ENCODE measurements at places on chromosomes 1 and 21.

DNA sequence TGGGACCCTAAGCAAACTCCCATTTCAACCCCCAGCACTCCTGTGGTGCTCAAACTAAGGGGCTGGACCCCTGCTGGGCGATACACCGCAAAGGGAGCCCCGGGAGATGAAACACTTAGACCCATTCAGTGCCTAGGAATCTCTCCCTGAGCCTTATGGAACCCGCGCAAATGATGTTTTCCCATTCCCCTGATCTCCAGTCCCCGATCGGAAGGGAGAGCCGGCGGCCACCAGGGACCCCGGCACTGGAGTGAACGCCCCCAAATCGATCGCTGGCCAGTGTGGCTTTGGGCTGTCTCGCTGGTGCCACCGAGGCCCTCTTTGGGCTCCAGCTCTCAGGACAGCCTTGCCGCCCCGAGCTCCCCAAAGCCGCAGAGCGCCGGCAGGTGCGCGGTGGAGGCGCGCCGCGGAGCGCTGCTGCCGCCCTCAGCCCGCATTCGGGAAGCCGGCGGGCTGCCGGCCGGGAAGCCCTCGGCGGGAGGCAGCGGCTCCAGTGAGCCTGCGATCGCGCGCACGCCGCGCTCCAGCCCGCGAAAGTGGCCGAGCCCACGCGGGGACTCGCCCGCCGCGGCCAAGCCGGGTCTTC is 1.1 kb downstream of the PLXNA2 start:
- DNase-seq, result no peak

DNA sequence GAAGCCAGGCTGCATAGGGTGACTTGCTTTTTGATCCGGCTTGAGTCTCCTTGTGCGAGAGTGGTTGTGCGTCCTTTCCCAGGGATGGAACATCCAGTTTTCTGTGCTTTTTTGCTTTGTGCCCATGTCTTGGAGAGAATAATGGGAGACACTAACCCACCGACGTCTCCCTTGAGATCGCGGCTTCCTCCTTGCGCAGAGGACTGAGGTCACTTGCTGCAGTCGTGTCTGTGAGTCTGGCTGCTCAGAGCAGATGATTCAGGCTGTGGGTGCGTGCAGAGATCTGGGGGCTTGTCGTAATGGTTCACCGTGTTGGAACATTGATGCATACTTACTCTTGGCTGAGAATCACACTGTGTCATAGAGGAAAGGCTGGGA is 164.5 kb upstream of the CACNA1E start:
- no peak for DNase-seq

DNA sequence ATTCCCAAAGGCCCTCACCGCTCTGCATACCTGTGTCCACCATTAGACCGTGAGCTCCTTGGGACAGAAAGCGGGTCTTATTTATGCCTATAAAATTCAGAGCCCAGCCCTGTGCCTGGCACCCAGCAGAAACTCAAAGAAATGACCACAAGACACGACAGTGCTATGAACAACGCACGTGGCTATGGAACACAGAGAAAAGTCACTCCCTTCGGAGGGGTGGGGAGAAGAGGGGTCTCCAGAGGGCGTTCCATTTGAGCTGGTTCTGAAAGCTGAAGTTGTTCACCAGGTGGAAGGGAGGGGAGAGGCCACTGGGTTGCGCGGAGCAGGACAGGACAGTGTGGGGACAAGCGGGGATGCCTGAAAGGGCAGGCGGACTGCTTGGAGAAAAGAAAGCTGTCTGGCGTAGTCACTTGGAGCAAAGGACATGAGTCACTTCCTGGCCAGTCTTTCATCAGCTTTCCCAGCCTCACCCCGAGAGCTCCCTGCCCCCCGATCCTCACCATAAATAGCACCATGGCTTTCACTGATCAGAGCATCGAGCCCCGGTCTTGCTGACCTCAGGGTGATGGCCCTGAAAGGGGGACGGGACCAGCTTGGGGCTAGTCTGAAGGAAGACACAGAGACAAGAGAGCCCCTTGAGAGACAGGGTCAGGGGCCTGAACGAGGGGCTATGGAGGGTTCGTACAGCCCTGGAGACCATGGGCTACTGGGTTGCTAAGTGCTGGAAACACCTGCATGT is 28.5 kb downstream of the ECE1 start:
- DNase-seq, result peak; percentile 70

DNA sequence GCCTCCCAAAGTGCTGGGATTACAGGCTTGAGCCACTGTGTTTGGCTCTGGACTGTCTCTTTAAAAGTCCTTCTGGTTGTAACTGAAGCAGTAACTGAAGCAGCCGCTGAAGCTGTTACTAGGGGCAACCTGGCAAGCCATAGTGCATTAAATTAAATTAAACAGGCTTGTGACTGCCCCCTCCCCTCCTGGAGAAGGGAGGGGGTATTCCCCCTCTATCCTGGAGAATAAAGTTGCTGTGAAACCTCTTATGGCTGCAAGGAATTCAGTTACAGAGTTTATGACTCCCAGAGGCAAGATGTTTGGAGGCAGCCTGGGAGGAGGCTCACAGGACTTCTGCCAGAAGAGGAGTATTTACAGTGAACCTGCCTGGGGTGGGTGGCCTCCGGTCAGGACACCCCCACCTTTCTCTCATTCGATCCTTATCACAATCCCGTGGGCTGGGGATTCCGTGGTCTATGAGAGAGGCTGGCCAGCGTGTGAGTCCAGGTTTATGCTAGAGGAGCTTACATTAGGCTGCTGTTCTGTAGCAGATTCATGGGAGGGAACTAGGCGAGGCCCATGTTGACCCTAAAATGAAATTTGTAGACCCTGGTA is 8.3 kb downstream of the TTC22 start:
- no peak for DNase-seq

DNA sequence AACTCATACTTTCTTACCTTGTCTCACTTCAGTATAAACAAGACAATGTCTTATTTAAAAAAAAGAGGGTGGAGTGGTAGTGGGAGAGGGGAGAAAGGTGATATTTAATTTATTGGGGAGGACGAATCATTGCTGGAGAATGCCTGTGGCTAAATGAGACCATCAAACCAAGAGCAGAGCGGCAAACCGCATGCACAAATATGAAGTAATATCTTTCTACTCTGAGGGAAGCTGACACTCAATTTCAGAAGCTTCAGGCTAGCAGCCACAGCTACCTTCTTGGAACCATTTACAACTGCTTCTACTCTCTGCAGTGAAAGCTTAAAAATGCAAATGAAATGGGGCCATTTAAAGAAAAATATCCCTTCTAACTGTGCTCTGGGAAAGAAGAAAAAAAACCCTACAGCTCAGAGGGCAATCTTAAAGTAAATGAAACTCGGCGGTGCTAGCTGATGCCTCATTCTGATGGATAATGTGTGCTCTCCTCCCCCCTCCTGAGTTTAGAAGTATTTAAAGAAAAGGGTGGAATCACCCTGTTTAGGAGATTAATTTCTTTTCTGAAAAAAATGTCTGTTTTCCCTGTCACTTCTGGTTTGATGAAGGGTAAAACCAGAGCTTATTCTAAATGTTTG is 178.2 kb upstream of the CAMK1G start:
- no peak for DNase-seq

DNA sequence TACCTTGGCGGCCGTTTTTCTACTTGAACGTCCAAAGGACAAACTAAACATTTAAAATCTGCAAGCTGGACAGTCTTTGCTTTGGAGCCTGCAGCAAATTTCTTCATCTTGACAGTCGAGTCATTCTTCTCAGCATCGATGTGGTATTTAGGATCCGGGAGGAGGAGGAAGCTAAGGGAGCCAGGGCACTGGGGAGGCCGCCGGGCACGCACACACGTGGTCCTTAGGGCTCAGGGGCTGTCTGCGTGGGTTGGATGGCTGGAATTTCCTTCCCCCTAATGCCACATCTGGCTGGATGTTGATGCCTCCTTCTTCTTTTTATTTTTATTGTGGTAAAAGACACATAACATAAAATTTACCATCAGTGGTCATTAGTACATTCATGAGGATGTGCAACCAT is 300.9 kb downstream of the CAMTA1 start:
- DNase-seq, result no peak

DNA sequence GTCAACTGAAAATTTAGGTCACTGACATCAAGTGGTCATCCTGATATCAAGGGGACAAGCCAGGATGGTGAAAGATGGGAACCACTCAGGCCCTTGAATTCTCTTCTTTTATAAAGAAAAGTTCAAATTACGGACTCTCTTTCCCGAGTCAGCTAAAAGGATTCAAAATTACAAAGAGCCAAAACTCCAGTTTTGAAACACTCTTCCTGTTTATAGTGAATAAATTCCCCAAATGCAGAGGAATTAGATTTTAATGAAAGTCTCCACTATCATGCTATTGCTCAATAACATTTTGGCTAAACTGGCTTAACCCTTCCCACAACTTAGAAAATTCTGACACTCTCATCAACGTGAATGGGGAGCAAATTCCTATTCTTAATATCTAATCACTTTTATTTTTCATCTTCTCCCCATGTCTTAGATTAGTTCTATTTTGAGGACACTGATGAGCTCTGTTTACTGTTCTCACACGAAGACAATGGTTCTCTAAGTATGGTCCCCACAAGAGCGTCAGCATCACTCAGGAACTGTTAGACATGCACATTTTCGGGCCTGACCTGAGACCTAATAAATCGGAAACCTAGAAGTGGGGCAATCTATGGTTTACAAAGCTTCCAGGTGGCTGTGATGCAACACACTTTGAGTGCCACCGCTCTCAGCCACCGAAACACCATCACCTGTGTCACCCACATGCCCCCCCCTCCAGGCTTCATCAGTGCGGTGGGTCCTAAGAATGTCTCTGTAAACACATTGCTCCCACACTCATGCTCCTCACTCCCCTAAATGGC is 64.4 kb upstream of the TIAM1 start:
- no peak for DNase-seq

GRCh38 chr1:165678509-165678908 is 19.9 kb downstream of the ALDH9A1 start:
- no peak for DNase-seq

- peak; percentile 32 for DNase-seq
Measured at GRCh38 chr1:54499360-54500106, 48.5 kb upstream of the ACOT11 start.

- no peak for DNase-seq
Measured at GRCh38 chr1:39882152-39882551, 1.2 kb downstream of the TRIT1 start.

- peak; percentile 22 for DNase-seq
Measured at GRCh38 chr1:78168306-78168705, 122.5 kb downstream of the GIPC2 start.

DNA sequence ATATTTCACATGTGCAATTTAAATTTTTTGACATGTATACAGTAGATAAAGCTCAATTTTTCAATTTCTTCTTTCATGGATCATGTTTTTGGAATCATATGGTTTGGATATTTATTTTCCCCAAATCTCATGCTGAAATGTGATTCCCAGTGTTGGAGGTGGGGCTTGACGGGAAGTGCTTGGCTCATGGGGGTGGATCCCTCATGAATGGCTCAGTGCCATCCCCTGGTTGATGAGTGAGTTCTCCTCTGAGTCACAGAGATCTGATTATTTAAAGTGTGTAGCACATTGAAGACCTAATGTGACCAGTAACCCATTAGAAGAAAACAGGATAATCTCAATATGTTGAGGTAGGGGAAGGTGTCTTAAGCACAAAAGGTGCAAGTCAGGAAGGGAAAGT is 9.1 kb upstream of the IFI16 start:
- peak; percentile 23 for DNase-seq

- no peak for DNase-seq
Measured at GRCh38 chr1:114395863-114396262, 115.1 kb downstream of the TRIM33 start.

GRCh38 chr1:214551436-214552173 is at the start of gene PTPN14:
PTPN14 (minus strand) TSS chr1:214551602; CDS start chr1:214464803, 86,799 bp downstream.
- DNase-seq, result peak; percentile 61

GRCh38 chr1:218414060-218414728 is 69.1 kb downstream of the TGFB2 start:
- no peak for DNase-seq

DNA sequence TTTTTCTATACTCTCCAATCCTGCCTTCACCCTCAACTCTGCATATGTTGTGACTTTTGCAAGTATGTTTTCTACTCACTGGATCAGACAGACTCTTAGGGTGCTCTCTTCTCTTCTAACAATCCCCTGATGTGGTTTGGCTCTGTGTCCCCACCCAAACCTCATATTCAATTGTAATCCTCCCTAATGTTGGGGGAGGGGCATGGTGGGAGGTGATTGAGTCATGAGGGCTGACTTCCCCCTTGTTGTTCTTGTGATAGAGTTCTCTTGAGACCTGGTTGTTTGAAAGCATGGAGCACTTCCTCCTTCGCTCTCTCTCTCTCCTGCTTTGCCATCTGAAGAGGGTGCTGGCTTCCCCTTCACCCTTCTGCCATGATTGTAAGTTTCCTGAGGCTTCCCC is 148.9 kb upstream of the IGSF21 start:
- DNase-seq, result no peak

DNA sequence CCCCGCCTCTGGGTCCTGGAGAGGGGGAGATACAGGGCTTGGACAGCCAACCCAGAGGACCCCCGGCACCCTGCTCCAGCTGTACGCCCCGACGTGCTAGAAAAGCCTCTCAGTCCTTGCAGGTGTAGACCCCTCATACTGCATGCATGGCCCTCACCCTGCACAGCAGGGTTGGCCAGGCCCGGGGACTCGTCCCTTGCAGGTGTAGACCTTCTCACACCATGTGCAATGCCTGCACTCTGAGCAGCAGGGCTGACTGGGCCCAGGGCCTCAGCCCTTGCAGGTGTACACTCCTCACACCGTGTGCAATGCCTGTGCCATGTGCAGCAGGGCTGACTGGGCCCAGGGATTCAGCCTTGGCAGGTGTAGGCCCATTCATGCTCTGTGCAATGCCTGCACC is 26.8 kb downstream of the WNT9A start:
- DNase-seq, result no peak

- no peak for DNase-seq
Measured at GRCh38 chr1:19758227-19758830, 41.4 kb downstream of the TMCO4 start.

- no peak for DNase-seq
Measured at GRCh38 chr1:202593845-202594244, 116.4 kb downstream of the SYT2 start.

DNA sequence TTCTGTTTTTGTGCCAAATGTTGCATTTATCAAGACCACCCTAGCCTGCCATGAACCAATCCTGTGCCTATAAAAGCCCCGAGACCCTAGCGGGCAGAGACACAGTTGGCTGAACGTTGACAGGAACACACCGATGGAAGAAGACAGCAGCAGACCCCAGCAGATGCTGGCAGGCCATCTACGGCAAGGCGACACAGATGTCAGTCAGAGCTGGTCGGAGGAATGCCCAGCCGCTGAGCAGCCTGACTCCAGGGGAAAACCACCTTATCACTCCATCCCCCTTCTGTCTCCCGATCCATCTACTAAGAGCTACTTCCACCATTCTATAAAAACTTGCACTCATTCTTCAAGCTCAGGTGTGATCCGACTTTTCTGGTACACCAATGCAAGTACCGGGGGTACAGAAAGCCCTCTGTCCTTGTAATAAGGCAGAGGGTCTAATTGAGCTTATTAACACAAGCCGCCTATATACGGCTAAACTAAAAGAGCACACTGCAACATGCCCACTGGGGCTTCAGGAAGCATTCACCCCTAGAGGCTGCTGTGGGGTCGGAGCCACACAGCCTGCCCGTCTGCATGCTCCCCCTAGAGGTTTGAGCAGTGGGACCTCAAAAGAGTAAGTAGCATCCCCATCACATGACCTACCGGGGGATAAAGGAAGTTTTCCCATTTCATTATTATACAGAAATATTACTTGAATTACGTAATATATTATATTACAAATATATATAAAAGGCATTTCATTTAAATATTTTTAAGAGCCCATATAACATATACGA is 1156.3 kb upstream of the B3GALT2 start:
- no peak for DNase-seq
